ENCODE measurements at places on chromosomes 13 and 19.

DNA sequence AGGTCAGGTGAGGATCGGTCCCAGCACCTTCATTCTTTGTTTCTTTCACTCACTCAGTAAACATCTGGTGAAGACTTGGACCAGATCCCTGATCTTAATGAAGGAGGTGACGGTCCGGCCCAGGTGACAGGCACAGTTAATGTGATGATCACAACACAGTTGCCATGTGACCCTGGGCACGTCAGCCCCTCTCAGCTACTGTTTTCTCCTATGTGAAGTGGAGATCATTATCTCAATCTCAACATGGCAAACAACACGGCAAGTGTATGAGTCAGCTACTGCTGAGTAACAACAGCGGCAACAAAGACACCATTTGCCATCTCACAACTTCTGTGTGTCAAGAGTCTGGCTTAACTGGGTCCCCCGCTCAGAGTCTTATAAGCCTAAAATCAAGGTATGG, 74.6 kb downstream of the GNG7 start:
- DNase-seq: no peak

- no peak for DNase-seq
Measured at GRCh38 chr19:7348587-7349230, at the start of gene ARHGEF18. Gene ARHGEF18, plus strand, starts transcription at chr19:7348937. Its CDS starts 13,954 bp downstream, at chr19:7362891.

GRCh38 chr13:41267106-41267505, 3.7 kb upstream of the MTRF1 start:
- no peak for DNase-seq

- DNase-seq: no peak
Measured at GRCh38 chr13:29486551-29486950, 108.9 kb downstream of the SLC7A1 start.

- DNase-seq: no peak
Measured at GRCh38 chr19:4441994-4442818, 15.4 kb downstream of the UBXN6 start.

DNA sequence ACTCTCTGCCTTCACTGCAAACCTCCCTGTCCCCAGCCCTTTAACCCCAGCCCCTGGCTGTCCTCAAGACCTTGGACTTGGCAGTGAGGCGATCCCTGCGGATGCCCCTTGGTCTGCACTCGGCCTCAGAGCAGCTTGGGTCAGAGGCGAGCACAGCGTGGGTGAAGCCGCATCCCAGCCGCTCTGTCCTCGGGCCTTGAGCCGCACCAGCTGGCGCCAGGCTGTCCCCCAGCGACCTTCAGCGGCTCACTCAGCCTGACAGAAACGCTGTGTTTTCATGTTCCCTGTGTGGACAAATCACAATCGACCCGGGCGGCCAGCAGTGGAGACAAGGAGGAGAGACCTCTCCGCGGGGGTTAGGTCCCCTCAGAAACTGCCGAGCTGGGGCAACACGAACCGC, 52.0 kb downstream of the GNG7 start:
- DNase-seq: no peak

DNA sequence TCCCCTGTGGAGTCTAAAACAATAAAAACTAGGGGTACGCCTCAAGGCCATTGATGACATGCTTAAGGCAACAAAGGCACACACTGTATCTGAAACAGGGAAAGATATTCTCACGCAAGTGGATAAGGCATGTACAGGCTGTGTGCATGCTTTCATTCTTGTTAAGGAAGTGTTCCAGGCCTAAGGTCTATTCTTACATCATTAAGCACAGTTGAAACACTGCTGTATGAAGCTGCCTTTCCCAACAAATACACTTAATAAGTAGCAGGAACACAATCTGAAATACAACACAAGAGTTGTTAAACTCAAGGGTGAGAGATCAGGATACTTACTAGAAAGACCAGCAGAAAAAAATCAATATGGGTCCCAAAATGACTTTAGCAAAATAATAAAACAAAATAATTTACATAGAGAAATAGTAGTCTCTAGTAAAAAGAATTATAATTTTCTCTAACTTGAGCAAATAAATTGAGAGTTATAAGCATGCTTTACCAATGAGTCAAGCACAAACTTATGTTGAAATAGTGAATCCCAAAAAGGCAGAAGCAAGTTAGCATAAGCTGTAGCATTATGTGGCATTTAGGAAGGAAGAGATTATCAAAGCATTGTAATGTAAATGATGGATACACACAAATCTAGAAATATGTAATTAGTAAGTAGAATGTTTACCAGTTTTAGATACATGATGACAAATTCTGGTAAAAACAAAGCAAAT, 796.9 kb downstream of the SLITRK1 start:
- DNase-seq: no peak

- DNase-seq: no peak
Measured at GRCh38 chr19:6219147-6219525, 60.6 kb downstream of the MLLT1 start.

- no peak for DNase-seq
Measured at GRCh38 chr19:51108805-51109146, 567 bp upstream of the CTU1 start.

GRCh38 chr13:37715606-37716015, 117.0 kb upstream of the POSTN start:
- no peak for DNase-seq

DNA sequence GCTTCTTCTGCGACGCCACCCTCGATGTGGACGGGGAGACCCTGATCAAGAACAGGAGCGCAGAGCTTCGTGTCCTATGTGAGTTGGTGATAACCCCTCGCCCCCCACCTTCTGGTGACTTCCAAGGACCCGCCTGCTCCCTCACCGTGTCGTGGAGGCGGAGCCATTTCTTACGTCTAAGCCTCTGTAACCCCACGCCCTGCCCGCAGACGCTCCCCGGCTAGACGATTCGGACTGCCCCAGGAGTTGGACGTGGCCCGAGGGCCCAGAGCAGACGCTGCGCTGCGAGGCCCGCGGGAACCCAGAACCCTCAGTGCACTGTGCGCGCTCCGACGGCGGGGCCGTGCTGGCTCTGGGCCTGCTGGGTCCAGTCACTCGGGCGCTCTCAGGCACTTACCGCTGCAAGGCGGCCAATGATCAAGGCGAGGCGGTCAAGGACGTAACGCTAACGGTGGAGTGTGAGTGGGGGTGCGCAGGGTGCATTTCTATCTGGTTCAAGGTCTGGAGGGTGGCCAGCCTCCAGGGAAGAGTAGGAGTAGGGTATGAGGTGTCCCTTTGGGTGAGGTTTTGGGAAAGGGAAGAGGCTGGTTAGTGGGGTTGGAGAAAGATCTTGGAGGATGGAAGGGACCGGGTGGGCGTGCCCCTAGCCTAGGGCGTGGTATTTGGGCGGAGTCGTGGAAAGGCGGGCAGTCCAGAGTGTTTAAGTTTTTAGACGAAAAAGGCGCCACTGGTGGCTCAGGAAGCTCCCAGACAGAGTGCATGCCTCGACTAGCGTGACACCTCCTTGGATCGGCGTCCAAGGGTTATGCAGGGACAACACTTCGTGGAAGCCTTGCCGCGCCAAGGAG, 3.3 kb downstream of the ICAM5 start:
- DNase-seq: peak; percentile 57

GRCh38 chr13:47508527-47509228, 492.4 kb downstream of the SUCLA2 start:
- no peak for DNase-seq

- DNase-seq: no peak
Measured at GRCh38 chr19:55635334-55635717, 5.5 kb upstream of the ZNF580 start.

GRCh38 chr19:55493052-55493644, 4.9 kb downstream of the SSC5D start:
- no peak for DNase-seq

GRCh38 chr13:44755872-44756271, 179.7 kb upstream of the TSC22D1 start:
- DNase-seq: no peak

GRCh38 chr13:25874907-25875306, 176.9 kb downstream of the SHISA2 start:
- DNase-seq: no peak

DNA sequence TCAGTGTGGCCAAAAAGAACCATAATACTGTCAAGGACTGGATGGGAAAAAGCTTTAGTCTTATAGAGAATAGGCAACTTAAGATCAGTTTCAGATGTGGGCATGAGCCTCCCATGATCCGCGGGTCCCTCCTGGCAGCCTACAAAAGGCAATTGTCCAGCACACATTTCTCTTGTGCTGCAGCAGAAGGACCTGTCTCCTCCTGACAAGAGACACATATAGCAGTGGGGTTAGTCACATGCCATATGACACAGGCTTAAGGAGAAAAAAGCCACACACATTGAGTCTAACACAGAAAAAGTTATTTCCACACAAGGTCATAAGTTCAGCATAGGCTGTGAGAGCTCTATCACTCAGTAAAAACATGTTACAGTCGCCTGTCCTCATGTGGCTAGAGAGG, 1378.7 kb upstream of the PRR20A start:
- no peak for DNase-seq

DNA sequence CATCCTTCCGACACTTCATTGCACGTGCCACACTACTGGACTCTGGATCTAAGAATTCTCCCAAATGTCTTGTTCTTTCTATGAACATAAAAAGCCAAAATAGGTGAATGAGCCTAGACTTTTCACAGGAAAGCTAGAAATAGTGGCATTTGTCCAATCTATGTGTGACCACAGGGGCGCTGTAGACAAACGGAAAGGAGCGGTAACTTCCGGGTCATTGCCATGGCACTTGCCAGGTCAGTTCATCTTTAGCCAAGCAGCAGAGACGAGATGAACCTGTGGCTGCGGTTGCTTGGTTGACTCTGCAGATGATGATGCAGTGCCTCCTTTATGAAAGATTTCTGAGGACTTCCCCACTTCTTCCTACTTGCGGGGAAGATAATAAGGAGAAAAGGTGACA, 65.6 kb downstream of the ADGRE1 start:
- no peak for DNase-seq

GRCh38 chr19:57317503-57317902, 2.8 kb upstream of the ZNF543 start:
- DNase-seq: peak; percentile 48

- no peak for DNase-seq
Measured at GRCh38 chr13:94232161-94232950, 247.1 kb downstream of the DCT start.

DNA sequence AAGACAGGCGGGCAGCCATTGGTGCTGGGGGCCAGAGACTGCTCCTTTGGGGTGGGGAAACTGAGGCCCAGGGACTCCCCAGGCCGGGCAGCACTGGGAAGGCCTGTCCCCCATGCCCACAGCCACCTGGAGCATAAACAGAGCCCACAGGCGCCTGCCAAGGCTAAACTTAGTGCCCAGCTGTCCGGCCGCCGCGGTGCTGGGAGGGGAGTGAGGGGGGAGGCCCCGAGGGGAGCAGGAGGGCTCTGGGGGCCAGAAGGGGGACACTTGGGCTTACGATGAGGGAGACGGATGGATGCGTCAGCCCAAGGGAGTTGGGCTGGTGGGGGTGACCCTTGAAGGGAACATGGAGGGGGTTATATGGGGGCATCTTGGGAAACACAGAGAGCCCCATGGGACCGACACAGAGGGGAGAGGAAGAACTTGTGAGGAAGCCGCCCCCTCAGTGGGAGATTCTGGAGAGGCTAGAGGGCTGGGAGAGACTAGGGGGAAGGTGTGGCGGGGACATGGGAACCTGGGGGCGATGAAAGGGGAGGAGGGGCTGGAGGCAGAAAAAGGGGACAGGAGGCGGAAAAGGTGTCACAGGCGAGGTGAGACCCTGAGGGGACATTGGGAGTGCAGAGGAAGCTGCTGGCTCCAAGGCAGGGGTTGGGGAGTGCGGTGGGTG, 2.2 kb downstream of the CERS1 start:
- no peak for DNase-seq

DNA sequence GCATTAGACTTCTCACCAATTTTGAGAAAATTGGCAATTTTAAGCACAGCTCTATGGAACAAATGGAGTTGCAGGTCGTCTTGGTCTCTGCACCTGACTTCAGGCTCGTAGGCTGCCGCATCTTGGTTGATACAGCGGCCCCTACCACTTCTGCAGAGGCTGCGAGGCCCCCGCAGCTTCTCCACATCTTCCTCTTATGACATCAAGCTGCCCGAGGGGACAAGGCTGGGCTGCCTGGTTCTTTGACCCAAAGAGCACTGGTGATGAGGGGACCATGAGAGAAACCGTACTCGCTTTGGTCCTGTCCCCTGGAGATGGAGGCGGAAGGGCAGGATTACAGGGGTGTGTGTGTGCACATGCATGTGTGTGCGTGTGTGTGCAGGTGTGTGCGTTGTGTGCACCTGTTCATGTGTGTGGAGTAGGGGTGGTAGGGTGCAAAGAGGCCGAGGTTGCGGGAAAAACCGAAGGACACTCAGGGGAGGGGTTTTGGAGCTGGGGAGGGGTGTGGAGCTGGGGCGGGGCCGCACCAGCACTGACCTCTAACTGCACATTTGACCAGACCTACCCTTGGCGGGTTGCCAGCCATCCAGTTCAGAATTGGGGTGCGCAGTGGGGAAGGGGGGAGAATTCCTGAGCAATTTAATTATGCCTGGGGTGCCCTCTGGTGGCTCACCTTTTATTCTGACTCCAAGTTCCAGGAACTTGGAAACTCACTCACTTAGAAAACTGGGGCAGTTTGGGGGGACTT, 65.1 kb upstream of the ARHGEF7 start:
- DNase-seq: peak; percentile 47

DNA sequence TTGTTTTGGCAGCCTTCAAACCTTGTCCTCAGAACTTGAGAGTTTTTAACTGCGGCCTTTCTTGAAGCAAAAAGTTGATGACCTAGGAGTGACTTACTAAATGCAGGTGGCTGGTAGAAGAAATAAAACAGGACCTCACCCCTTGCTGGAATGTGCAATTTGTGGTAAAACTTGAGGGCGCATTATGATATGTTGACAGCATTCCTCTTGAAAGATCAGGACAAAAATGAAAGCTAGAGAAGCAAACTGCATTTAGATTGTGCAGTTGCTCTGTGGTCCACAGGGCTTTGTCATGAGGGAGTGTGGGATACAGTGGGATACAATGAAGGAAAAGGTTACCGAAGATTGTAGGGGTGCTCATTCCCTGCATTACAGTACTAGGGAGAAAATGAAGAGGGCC, 504.2 kb downstream of the GPC6 start:
- no peak for DNase-seq

- DNase-seq: no peak
Measured at GRCh38 chr13:78228211-78228610, 309.6 kb upstream of the EDNRB start.

GRCh38 chr13:76449716-76450115, 436.5 kb downstream of the KCTD12 start:
- DNase-seq: no peak

DNA sequence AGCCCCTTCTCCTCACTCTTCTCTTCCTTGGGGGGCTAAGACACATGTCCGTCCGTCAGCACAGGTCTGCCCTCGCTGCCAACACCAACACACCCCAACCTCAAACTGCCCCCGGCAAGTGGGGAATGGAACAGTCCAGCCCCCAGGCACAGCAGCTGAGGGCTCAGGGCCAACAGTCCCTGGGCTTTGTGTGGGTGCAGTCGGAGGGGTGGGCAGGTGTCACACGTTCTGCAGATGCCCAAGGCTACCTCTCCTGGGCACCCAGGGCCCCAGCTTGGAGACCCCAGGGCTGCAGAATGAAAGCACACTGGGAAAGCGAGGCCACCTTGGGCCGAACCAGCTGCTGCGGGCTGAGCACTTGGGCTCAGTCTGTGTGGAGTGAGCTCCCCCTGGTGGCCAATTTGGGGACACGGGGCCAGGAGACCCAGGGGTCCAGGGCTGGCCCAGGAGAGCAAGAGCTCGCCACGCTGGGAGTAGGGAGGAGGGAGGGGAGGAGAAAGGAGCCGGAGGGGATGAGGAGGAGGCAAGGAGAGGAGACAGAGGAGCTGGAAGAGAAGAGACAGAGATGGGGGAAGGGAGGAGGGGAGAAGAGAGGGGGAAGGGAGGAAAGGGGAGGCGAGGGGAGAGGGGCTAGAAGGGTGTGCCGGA, 14.0 kb upstream of the ATP8B3 start:
- DNase-seq: peak; percentile 93

- DNase-seq: no peak
Measured at GRCh38 chr13:49419276-49419675, 24.6 kb downstream of the CAB39L start.

GRCh38 chr13:90801621-90802020, 545.9 kb upstream of the MIR17HG start:
- DNase-seq: no peak
